ENCODE measurements at places on chromosomes 2 and 18.
A peak's percentile ranks its signal among the peaks of the same experiment; 100 is the strongest.

DNA sequence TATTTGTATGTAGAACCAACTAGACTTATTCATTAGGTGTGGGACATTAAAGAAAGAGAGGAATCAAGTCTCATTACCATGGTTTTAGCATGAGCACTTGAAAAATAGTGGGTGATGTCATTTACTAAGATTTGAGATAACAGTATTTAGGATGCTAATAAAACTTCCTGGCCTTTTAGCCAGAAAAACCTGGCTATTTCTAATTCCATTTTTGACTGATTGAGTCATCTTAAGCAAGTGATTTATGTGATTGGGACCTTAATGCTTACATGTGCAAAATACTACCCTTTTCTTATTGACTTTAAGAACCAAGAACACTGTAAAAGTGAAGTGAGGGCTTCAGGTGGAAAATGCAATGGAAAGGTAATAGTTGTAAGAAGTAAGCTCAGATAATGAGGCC is 196.8 kb upstream of the SESTD1 start:
- DNase-seq, result no peak

DNA sequence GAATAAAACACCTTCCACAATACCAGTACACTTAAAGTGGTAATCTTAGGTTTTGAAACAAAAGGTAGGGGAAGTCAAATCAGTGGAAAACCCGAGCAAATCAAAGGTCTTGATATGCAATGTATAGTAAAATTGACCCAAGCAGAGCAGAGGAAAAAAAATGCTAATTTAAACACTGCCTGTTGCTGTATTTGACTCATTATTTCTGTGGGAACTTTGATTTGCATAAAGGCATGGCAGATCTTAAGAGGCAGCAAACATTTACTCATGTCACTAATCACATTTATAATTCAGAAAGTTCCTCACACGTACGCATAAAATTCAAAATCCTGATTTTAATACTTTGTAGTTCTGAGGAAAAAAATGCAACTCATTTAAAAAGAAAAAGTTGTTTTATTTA is 64.4 kb downstream of the IKZF2 start:
- DNase-seq, result no peak

DNA sequence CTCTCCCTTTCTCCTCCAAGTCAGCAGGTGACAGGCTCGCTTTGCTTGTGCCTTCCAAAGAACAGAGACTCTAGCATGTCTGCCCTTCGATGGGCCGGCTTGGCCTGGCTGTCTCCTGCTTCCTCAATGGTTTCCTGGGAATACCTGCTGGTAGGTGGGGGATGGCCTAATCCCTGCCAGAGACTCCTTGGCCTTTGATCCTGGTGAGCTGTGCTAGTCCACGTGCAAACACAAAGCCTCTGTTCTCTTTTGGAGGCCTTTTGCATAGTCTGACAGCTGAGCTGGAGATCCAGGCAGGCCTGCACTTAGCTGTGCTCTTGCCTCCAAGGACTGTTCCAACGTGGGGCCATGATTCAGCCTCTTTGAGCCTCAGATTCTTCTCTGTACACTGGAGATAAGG is 67.6 kb downstream of the ARL4C start:
- DNase-seq, result no peak

DNA sequence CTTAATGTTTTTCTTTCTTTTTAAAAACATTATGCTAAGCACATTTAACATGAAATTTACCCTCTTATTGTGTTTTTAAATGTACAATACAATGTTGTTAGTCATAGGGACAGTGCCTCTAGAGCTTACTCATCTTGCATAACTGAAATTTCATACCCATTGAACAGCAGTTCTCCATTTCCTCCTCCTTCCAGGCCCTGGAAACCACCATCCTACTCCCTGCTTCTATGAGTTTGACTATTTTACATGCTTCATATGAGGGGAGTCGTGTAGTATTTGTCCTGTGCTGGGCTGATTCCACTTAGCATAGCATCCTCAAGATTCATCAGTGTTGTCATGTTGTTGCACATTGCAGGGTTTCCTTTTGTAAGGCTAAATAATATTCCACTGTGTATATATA is 92.6 kb downstream of the SPATS2L start:
- no peak for DNase-seq

DNA sequence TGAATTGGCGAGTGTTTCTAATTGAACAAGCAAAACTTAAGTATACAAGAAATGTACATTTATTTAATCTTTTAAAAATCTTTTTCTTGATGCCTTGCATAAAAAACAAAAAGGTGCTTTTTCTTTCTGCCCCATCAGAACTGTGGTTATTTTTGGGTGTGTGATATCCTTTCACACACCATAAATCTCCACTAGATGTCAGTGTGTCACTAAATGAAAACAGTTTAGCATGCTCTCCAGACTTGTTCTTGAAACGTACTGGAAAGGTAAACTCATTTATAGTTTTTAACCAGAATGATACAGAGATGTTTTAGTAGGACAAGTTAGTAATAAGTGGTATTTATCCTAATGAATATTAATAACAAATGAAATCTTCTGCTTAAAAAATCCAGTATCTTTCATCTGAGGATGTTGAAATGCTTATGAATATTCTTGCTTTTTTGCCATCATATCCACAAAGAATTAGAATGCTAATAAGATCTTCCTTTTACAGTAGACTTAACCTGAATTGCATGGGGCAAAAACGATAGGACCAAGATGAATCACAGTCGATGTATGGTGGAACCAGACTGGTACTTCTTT is 96.8 kb downstream of the UBE2E3 start:
- no peak for DNase-seq

DNA sequence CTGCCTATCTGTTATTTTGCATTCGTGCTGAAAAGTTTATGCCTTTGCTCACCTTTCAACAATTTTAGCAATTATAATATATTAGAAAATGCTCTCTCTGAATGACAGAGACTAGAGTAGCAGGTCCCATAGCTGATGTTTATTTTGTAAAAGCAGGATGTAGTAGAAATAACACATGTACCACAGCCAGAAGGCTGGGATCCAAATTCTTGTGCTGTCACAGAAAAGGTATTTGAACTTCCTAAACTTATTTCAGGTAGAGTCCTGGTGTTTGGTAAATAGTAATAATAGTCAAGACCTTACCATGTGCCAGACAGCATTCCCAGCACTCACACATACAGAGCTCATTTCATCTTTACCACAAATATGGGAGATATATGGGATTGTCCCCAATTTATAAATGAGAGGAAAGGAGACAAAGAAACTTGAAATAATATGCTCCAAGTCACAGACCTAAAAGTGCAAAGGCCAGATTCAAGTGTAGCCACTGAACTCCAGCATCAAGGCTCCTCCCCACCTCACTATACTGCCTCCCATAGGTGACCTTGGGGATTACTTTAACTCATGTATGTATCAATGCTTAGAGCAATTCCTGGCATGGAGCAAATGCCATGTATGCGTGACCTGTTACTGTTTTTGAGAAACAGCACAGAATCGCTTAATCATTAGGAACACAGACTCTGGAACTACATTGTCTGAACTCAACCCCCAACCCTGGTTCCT is 284.7 kb upstream of the RAB12 start:
- DNase-seq, result no peak

GRCh38 chr2:96386470-96386869 is 50.9 kb downstream of the NCAPH start:
- DNase-seq, result no peak

GRCh38 chr2:204472375-204472774 is 72.9 kb upstream of the PARD3B start:
- no peak for DNase-seq

- no peak for DNase-seq
These were observed 27.2 kb downstream of the KIF1A start for GRCh38 chr2:240792629-240793312.

GRCh38 chr2:67522148-67522547 is 125.0 kb downstream of the ETAA1 start:
- DNase-seq, result no peak

GRCh38 chr2:189232759-189233406 is 53.3 kb upstream of the COL5A2 start:
- DNase-seq, result no peak

- no peak for DNase-seq
These were observed 21.0 kb downstream of the KDSR start for GRCh38 chr18:63346031-63346430.

GRCh38 chr2:8606649-8607550 is 75.0 kb upstream of the ID2 start:
- DNase-seq, result no peak

- no peak for DNase-seq
These were observed 285.6 kb downstream of the AGAP1 start for GRCh38 chr2:235779444-235779896.

DNA sequence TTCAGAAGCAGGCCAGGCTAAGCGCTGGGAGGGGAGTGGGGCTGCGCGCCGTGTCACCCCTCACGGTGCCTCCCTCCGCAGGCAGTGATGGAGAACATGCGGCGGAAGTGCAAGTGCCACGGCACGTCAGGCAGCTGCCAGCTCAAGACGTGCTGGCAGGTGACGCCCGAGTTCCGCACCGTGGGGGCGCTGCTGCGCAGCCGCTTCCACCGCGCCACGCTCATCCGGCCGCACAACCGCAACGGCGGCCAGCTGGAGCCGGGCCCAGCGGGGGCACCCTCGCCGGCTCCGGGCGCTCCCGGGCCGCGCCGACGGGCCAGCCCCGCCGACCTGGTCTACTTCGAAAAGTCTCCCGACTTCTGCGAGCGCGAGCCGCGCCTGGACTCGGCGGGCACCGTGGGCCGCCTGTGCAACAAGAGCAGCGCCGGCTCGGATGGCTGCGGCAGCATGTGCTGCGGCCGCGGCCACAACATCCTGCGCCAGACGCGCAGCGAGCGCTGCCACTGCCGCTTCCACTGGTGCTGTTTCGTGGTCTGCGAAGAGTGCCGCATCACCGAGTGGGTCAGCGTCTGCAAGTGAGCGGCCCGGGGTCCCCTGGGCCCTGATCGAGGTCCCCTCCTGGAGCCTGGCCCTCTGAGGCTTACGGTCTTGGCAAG is 12.2 kb downstream of the WNT10A start:
- DNase-seq, result peak; percentile 61

GRCh38 chr2:231515603-231516002 is 14.6 kb downstream of the NMUR1 start:
- DNase-seq, result no peak

GRCh38 chr2:212732860-212733259 is 194.3 kb upstream of the ERBB4 start:
- DNase-seq, result no peak

GRCh38 chr2:68059784-68060525 is 2.8 kb downstream of the C1D start:
- no peak for DNase-seq

DNA sequence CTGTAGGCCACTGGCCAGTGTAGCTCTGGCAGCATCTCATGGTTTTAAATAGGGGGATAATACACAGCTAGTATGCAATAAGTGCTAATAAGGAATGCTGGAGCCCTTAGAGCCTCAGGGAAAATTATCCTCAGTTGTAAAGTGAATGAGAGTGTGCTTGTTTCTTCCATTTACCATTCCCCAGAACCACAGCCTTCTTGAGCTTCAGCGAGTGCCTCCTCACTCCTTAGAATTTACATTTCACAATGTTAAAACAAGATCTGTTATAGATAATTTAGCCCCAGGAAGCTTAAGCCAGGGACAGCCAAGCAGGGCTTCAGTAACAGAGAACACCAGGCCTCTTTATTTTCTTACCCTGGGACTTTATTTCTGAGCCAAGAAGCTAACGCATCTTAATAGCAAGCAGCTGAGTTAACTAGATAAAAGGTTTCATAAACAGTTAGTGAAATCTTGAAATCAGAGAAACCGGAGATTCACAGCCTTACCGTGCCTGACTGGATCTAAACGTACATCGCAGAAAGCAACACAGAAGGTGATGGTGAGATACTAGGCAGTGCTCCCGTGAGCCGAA is 535.2 kb downstream of the TDRD15 start:
- no peak for DNase-seq

- no peak for DNase-seq
These were observed 82.6 kb upstream of the NEDD4L start for GRCh38 chr18:57961411-57961810.

Measured in stimulated activated CD4-positive, alpha-beta T cell treated with anti-CD3 and anti-CD28 coated beads, Interleukin-1b, Interleukin-23, amount 100 ng/mL, for 1 hour (primary cell).